GM23248 (cell line): ENCODE measurements at places on chromosomes 6 and 20.

DNA sequence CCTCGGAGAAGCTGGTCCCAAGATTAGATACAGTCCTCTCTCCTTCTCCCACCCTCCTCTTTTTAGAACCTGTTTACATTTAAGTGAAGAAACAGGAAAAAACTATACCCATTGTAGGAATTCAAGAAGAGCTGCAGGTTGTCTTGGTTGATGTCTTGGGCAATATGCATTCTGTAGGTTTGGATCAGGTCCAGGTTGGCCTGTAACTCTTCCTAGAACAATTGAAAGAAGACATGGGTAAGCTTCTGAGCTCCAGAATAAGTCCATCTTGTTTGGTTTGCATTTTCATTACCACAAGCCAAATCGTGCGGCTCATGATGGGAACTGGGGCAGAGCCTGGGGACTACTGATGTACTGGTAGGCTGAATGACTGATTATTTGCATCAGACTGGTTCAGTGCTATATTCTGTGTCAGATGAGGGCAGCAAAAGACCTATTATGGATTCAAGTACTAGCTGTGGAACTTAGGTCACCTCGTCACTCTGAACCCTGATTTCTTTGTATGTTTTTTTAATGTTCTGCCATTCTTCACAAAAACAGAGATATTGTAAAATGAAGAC, 20.3 kb upstream of the SLA2 start:
- peak; percentile 24 for DNase-seq

- peak; percentile 56 for DNase-seq
These were observed 1.0 kb downstream of the TSHZ2 start for GRCh38 chr20:52972965-52973819.

- DNase-seq = peak; percentile 48
These were observed 75.1 kb downstream of the CDC40 start for GRCh38 chr6:110255211-110255750.

- DNase-seq = peak; percentile 10
These were observed 73.7 kb upstream of the EXOC2 start for GRCh38 chr6:766625-767024.
